ENCODE measurements at places on chromosomes 4 and X.
A peak's percentile ranks its signal among the peaks of the same experiment; 100 is the strongest.

DNA sequence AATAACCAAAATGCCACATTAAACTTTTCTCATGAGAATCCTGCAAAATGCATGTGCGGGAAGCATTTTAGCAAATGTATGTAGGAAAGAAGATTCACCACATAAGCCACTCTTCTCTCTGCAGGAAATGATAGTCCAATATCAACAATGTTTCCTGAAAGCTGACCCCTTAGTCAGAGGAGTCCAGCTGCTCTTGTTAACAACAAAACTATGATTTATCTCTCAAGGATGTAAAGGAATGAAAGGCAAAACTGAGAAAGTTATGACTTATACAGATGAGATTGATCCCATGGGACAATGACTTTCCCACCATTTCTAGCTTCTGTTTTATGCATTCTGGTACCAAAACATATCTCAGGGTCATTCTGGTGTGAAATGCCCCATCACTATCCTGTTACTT lies 125.0 kb upstream of the EDNRA start:
- DNase-seq, result no peak

DNA sequence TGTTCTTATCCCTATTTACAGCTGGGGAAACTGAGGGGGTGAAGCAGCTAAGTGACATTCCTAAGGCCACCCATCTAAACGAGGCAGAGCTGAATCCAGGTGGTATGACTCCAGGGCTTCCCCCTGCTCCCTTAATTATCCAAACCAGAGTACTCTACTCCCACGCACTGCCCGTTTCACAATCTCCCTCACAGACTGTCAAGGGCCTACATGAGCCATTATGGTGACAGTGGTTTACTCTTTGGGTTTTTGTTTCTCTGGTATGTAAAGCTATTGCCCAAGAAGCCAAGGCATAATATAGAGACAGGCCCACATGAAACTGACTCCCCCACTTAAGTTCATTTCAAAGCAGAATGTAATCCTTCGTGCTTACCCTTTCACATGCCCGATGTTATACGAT lies 95.1 kb downstream of the NHS start:
- no peak for DNase-seq

- DNase-seq, result no peak
Measured at GRCh38 chr4:188041721-188042120, 46.1 kb downstream of the ZFP42 start.

- DNase-seq, result peak; percentile 4
Measured at GRCh38 chr4:185424905-185425646, 688 bp downstream of the UFSP2 start.

GRCh38 chrX:68835468-68835867 lies 6.6 kb downstream of the EFNB1 start:
- DNase-seq, result no peak

- DNase-seq, result no peak
Measured at GRCh38 chr4:33323393-33323792, 2603.2 kb downstream of the PCDH7 start.

DNA sequence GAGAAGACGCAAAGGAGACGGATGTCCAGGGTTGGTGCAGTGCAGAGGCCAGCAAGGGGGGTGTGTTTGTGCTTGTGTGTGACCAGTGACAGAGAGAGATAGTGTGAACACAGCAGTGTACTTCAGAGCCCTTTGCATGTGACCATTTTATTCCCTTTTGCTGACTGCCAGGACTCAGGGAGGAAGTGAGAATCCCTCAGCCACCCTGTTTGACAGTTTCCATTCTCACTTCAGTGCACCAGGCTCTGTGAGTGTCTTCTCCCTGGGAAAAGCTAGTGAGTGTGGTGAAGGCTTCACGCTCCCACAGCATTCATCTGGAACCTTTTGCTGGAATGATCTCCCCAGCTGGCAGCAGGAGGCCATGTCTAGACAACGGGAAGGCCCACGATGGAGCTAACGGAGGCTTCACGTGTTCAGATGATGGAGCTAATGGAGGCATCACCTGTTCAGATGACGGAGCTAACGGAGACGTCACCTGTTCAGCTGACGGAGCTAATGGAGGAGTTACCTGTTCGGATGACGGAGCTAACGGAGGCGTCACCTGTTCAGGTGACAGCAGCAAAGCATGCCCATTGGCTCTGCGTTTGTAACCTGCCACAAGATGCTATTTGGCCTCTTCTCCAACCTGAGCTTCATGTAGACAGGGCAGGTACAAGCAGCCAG lies 195.4 kb downstream of the AFAP1 start:
- no peak for DNase-seq

DNA sequence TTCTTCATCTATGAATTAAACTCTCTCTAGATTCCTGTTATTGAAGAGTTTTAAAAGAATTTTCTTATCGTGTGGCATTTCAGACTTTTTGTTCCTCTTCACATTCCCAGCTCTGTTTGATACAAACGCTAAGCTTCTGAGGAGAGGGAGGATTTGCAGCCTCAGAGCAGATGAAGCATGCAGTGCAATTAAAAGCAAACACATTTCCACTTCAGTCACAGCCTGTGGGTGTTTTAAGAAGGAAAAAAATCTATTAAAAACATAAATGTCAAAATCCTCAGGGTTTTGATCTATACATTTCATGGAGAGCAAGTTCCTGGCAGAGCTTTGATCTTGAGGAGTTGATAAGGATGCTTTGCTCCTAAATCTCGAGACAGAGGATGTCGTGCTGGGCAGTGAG lies 442.4 kb upstream of the BOD1L1 start:
- DNase-seq, result no peak

- no peak for DNase-seq
Measured at GRCh38 chr4:31009926-31010325, 289.8 kb downstream of the PCDH7 start.

DNA sequence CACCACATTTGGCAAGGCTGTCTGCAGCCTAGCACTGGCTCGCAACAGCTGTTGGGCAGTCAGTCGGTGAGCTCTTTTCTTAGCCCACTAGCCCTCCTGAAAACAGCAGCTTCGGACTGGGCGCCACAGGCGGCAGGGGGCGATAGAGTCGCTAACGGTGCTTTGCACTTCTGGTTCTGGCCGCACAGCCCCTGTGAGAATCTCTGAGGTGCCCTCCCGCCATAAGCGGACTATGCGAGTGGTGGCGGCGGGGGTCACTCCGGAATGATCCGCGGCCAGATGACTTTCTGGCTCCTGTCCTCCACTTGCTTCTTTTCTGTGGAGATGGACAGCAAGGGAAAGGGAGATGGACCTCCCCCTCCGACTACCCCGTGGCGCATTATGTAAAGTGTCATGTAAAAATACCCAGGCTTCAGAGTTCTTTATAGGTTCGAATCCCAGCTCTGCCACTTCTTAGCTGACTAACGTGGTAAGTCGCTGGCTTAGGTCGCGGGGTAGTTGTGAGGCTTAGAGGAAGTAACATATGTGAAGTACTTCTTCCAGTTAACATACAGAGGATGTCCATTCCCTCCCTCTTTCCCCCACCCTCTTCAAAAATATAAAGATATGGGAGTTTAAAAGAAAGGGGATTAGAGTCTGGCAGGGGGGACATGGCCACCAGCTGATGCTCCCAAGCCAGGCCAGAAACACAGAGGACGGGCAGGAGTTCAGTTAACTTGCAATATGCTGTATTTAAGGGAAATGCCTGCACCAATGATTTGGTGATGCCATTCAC lies 11.0 kb downstream of the ARHGAP36 start:
- DNase-seq, result no peak

GRCh38 chr4:6458528-6458927 lies 13.9 kb downstream of the PPP2R2C start:
- no peak for DNase-seq

DNA sequence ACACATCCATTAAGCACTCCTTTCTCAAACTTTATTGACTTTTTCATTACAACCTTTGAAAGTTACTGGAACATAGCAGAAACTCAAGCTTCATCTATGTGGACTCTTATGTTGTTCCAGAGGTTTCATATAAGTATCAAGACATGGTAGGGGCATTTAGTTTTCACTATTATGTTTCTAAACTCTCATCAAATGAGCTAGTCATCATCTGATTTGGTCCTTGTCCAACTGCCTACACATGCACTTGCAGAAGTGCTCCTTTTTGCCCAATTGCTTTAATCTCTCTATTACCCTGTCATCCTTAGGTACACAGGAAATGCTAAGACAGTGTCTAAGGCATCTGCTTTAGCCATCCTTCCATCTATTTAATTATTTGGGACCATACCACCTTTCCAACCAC lies 42.2 kb upstream of the EPGN start:
- no peak for DNase-seq

DNA sequence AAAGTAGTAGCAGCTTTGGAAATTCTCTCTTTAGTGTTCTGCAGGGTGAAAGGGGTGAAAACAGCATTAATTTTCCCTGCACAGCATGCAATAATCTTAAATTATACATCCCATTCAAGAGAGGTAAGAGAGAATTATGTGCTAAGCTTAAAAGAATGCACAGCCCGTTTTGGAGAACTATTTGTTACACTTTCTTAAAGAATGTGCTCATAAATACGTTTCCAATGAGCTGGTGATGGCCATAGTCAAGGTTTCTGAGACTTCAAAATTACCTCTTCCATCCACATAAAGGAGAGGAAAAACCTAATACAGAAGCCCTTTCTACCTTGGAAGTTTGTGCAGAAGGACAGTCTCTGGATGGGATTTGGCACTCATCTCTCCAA lies 766.7 kb upstream of the TENM3 start:
- DNase-seq, result no peak

GRCh38 chrX:136395271-136395670 lies 92.5 kb upstream of the BRS3 start:
- DNase-seq, result no peak

GRCh38 chr4:181077341-181077740 lies 1165.9 kb upstream of the TENM3 start:
- DNase-seq, result no peak

DNA sequence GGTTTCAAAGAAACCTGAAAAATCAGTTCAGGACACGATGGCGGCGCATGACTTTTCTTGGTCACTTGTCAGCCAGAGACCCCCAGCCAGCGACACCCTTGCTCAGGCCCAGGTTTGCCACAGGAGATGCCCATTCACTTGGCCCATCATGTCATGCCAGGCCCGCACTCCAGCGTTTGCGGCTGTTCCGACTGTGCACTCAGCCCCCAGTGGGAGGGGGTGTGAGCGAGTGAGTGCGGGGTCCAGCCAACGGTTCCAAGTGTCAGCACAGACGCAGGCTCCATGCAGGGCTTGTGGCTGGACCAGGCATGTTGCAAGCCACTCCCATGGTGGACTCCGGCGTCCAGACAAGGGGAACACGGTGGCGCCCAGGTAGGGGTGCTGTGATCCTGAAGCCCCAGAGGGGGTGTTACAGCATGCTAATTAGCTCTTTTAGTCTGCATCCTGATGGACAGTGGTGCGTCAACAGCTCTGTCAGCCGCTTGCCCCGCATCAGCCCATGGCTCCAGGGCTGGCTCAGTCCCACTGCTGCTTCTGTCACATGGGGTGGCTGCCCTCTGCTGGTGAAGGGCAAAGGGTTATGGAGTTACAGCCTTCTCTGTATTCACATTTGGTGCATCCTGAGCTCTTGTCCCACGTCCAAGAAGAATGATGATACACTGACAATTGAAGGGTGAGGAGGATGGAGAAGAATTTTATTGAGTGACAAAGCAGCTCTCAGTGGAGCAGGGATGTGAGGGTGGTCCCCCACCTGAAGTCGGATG lies 3.7 kb upstream of the MAEA start:
- DNase-seq, result peak; percentile 35

GRCh38 chrX:42442745-42443144 lies 335.2 kb downstream of the PPP1R2C start:
- DNase-seq, result no peak

- DNase-seq, result peak; percentile 22
Measured at GRCh38 chrX:85084770-85085393, 81.2 kb downstream of the APOOL start.

- no peak for DNase-seq
Measured at GRCh38 chrX:136933611-136934145, 53.2 kb upstream of the RBMX start.

DNA sequence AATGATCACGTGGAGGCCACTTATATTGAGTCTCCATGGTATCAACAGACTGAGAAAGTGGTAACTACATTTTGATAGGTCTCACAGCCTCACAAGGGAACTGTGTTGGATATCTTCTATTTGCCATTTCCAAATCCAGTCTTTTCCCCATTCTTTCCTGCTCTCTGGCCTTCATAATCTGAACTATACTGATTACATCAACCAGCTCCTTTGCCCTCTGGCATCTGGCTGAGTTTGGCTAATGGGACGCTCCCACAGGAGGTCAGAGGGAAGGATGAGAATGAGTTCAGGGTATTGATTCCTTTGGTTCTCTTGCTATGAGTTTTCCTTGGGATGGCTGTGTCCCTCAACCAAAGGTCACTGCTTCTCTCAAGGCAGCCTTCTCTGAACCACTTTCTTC lies 152.6 kb downstream of the RTL9 start:
- no peak for DNase-seq

GRCh38 chr4:14096396-14096965 lies 469.0 kb upstream of the BOD1L1 start:
- no peak for DNase-seq

DNA sequence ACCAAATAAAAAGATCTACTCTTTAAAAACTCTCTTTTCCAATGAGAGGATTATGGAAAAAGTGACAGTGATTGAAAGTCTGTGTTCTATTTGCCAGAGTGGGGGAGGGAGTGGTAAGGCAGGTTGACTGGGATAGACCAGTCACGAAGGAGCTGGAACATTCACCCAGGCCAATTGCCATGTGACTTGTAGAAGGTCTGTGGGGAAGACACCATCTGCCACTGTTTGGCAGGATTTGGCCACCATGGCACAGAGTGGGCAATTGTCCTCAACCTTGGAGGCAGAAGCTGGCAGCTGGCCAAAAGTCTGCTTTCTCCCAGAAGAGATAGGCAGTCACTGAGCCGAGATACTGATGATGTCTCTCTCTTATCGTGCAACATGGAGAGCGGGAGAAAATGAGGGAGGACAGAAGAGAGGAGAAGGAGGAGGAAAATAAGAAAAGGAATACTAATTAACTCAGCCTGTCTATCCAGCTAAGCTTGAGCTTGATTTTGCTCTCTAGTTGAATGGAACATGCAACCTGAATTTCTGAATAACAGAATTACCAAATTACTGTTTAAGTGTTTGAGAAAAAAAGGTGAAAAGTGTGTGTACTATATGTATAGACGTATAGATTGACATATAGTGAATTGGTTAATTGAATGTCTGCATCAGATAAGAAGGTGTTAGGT lies 267.1 kb downstream of the ARHGAP24 start:
- DNase-seq, result no peak

DNA sequence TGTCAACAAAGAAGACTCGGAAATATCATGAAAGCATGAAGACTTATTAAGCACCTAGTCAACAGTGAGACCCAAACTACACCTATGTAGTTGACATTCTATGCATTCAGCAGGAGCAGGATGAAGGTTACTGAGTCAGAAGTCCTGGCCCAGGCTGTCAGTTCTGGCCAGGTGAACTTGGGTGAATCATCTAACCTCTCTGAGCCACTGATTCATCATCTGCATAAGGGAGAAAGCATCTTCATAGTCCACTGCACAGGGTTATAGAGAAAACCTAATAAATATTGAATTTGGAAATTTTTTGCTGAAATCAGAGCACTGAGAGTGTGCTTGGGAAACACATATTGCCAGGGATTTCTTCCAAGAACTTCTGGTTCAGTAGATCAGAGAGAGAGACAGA lies 296.0 kb upstream of the SFRP2 start:
- no peak for DNase-seq

All from Jurkat, Clone E6-1 (cell line).